ENCODE measurements at places on chromosomes 16 and 17.

DNA sequence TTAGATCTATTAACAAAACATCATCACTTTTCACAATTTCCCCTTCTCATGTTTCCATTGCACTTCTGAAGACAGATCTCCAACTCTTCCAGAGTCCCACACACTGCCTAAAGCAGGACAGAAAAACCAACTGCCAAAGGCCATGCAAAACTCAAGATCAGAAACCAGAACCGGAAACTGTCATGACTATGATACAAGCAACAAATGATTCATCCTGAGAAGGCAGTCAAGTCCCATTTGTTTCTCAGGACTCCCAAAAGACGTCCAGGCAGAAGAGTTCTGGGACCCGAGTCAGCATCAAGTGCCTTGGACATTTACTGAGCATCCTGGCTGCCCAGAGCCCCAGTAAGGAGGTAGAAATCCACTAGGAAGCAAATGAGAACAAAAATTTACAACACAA lies 38.8 kb downstream of the ERN1 start:
- no peak for DNase-seq

DNA sequence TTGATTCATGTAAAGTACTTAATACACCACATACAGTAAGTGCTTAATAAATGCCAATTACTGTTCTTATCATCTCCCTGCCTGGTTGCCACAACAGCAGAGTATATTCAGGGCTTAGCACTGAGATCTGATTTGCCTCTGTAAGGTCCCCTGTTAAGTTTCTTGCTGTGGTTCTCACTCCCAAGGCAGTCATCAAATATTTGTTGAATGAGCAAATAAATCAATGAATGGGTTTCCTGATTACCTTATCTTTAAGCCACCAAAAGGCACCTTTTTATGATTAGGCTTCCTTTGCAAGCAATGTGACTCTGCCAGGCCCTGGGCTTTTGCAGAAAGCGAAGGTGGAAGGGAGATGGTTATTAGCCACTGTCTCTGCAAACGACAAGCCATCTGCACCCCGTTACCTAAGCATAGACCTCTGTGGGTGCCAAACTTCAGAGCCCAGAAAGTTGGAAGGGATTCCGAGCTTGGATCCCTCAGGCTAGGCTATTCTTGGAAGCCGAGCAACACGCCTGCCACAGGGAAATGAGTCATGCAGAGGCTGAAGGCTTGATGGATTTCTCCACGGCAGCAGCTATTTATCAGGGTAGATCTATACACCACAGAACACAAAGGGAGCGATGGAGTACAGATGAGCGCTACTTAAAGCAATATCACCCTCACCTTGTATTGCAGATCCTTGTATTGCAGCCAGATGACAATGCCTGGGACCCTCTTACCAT lies 102.0 kb downstream of the GRIN2A start:
- no peak for DNase-seq

DNA sequence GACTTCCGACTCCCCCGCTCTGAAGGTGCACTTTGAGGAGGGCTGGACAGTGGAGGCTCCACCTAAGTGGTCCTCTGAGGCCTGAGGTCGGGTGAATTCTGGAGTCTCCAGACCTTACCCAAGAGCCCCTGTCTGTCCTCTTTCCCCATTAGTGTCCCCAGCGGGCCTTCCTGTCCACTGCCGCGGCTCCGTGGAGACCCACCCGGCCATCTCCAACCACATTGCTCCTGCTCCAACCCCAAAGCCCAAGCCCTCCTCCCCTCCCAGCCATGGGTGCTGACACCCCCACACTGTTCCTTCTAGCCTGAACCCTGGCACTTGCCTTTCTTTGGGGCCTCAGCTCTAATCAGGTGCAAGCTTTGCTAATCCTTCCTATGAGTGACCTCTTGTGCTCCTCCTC lies 283.1 kb upstream of the TNRC6C start:
- no peak for DNase-seq

GRCh38 chr16:85838381-85838780 lies 38.9 kb downstream of the COX4I1 start:
- no peak for DNase-seq

DNA sequence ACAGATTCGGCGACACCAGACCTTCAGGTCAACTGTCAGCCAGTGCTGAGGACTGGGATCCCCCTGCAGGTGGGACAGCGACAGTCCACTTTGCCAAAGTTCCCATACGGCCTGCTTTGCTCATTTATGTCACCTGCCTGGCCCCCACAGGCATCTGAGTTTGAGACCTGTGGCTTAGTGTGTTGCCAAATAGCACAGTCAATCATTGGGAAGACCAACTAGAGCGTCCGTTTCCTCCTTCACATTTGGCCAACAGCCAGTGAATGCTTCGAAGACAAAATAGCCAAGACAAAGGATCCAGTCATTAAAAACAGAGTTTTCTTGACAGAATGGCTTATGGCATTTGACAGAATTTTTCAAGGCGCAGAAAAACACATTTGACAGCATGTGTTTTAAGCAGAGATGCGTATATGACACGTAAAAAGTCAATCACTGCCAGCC lies 113.8 kb downstream of the ABCC12 start:
- DNase-seq: no peak

DNA sequence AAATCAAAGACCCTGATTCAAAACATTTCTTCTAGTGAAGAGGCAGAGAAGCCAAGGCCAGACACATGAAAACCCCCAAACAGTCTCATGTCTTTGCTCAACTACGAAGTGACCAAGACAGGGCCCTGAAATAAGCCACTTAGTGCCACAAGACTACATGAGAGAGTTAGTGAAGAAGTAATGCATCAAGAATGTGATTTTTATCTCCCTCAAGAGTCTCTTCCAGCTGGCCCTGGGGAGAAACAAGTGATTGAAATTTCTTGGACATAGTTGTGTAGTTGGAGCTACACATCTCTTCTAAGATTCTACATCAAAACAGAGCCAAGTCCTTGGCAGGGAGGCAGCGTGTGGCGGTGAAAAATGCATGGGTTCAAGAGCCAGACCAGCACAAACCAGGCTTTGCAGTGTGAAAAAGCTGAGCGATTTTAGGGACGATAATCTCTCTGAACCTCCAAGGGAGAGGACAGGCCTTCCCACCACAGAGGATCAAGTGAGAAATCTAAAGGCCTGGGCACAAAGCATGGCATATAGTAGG lies 30.6 kb downstream of the LYRM1 start:
- no peak for DNase-seq

- no peak for DNase-seq
Measured at GRCh38 chr16:89444728-89445127, 45.6 kb downstream of the ANKRD11 start.

DNA sequence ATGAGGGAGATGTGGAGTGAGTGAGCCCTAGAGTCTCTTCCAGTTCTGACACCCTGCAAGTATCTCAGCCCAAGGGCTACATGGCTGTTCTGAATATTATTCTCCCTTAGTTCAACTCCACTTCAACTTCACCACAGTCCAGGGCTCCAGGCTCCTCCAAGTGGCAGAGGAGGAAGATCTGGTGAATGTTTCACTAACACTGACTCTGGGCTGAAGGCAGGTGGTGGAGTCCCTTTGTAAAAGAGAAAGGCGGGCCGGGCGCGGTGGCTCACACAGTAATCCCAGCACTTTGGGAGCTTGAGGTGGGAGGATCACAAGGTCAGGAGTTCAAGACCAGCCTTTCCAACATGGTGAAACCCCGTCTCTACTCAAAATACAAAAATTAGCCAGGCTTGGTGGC lies 13.6 kb downstream of the CCDC92B start:
- DNase-seq: no peak

- DNase-seq: no peak
Measured at GRCh38 chr16:51849715-51850114, 697.2 kb downstream of the TOX3 start.

- no peak for DNase-seq
Measured at GRCh38 chr16:76052725-76053124, 224.5 kb upstream of the CNTNAP4 start.

GRCh38 chr16:9013508-9013864 lies 49.8 kb upstream of the USP7 start:
- no peak for DNase-seq

DNA sequence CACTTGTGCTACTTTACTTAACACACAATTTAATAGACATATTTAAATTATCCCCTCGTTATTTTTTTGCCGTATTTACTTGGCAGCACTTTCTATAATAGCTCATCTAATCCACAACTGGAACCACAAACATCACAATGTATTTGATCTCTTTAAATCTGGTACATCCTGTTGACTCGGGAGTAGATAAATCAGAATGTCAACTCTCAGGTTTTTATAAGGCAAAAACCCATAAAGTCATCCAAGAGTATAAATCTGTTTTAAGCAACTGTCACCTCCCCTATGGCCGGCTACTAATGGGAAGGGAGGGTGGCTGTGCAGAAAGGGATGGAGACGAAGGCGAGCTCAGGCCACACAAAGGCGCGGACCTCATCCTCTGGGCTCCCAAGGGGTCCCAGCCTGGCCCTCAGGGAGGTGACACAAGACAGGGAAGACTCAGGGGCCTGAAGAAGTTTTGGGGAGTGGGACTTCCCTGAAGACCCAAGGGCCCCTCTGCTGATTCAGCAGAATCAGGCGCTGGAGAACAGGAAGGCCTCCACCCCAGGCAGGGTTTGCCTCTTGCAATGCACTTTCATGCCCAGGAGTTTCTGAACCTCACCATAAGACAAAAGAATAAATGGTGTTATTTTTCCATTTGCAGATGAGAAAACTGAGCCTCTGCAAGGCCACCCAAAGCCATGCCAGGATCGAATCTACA lies 122.5 kb downstream of the ZNF423 start:
- no peak for DNase-seq

- DNase-seq: no peak
Measured at GRCh38 chr17:21388066-21388465, 11.9 kb downstream of the KCNJ12 start.

GRCh38 chr16:4918781-4919251 lies 18.1 kb downstream of the PPL start:
- DNase-seq: no peak

DNA sequence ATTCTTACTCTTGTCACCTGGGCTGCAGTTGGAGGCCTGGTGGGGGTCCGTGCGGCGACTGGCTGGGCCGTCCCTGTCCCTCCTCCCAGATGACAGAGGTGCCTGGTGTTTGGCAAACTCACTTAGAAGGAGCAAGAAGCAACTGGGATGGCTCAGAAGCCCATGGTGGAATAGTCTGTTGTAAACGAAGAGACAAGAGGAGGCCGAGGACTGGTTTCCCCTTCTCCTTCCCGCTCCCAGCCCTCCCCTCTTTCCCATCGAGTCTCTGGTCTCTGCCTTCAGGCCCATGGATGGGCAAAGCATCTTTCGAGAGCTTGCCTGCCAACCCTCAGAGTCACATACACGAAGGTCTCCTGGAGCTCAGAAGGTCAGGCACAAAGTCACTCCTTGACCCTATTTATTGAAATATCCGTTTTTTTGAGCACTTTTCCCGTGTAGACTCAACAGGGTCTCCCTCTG lies 364.4 kb downstream of the SEC14L1 start:
- DNase-seq: no peak

DNA sequence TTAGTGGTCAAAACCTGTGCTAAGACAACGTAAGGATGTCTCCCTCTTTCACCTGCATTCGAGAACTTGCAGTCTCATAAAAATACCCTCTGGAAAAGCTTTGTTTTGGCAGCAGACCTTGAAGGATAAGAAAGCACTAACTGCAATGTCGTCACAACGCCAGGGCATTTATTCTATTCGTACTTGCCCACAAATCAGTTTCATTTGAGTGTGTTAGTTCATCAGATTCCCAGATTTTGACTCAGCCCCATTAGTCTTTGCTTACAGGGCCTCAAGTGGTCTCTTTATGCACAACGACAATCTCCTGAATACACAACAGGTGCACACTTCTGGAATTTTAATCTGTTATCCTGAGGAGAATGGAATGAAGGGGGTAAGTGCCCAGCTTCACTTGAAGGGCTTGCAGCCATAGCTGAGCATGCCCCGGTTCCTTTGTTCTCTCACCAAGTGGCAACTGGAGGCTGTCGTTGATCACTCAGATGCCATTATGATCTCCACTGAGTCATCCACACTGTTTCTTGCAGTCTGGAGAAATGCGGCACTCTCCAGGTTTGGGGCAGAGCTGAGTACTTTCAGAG lies 58.8 kb downstream of the CLEC19A start:
- DNase-seq: no peak

GRCh38 chr17:63291258-63291657 lies 154.8 kb downstream of the CYB561 start:
- DNase-seq: no peak

DNA sequence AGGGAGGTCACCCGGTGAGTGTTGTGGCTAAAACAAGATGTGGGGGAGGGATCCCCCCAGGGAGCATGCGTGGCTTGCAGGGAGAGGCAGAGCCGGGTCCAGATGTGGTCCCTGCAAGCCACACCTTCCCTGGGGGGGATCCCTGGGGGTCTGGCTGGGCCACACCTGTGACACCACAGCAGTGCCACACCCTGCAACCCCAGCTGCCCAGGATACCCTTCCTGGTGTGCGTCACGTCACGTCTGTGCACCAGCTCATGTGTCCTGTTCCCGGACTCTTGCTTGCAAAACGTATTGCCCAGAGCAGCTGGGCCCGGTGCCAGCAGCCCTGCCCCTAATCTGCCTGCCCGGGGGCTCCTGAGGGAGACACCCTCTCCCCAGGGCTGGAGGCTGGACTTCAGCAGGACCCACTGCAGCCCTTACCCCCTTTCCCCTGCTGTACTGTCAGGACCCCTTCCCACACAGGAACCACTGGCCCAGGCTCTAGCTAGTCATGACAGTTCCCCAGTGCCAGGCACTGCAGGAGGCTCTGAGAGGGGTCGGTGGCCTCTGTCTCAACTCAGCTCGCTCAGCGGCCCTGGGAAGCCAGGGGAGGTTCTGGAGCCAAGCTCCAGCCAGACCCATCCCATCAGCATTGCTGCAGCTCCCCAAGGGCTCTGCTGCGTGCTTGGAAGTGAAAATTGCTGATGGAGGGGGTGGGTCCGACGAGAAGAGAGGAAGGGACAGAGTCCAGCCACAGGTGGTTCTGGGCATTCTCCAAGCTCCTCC lies 25.8 kb upstream of the ACSF3 start:
- no peak for DNase-seq

GRCh38 chr16:47236716-47237115 lies 93.0 kb upstream of the NETO2 start:
- no peak for DNase-seq

DNA sequence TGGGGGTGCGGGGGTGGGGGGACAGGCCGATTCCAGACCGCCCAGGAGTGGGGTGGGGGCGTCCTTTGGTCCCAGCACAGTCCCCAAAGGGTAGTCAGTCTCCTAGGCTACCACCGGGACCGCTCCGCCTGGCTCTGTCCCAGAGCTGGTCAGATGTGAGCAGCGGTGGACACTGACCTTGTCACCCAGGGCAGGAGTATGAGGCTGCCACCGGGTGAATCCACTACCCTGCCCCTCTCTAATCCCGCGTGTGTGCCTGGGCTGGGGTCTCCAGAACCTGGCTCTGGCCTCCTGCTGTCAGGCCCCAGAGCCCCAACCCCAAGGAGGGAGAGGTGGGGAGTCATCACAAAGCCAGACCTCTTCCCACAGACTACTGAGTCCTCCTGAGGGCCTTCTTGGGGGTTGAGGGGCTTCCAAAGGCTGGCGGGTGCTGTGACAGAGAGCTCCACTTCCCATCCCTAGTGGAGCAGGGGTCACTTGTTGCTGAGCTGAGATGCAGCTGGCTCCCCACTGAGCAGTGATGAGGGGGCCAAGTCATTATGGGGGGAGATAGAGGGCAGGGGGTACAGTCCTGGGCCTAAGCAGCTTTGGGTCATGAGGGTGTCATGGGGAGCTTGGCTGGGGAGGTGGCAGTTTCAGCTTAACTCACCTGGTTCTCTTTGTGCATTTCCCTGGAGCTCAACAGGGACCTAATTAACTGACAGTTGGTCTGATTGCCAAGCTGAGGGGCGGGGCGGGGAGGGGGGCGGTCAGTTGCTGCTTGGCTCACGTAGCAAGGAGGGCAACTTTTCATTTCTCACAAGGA lies 1.2 kb downstream of the PPP1R1B start:
- DNase-seq: no peak

GRCh38 chr16:11757671-11758545 lies 15.3 kb upstream of the TXNDC11 start:
- no peak for DNase-seq

Data from stimulated activated CD8-positive, alpha-beta memory T cell treated with anti-CD3 and anti-CD28 coated beads, Interleukin-4, amount 100 ng/mL, for 1 hour (primary cell).